ENCODE measurements at places on chromosomes 16 and 17.
A peak's percentile ranks its signal among the peaks of the same experiment; 100 is the strongest.

GRCh38 chr16:69520800-69521602, 44.8 kb upstream of the NFAT5 start:
- peak; percentile 33 for DNase-seq

DNA sequence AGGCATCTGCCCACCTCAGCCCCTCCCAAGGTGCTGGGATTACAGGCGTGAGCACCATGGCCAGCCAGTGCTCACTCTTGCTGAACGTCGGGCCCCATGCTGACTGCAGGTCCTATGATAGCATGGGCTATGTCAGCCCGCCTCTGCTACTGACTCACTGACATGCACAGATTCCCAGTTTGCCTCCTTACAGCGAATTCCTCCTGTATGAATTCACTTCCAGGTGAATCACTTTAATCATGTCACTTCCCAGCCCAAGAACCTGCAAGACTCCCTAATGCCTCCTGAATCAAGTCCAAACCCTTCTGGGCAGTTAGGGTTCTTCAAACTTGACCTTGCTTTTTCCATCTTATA, 16.1 kb upstream of the UBTF start:
- no peak for DNase-seq

DNA sequence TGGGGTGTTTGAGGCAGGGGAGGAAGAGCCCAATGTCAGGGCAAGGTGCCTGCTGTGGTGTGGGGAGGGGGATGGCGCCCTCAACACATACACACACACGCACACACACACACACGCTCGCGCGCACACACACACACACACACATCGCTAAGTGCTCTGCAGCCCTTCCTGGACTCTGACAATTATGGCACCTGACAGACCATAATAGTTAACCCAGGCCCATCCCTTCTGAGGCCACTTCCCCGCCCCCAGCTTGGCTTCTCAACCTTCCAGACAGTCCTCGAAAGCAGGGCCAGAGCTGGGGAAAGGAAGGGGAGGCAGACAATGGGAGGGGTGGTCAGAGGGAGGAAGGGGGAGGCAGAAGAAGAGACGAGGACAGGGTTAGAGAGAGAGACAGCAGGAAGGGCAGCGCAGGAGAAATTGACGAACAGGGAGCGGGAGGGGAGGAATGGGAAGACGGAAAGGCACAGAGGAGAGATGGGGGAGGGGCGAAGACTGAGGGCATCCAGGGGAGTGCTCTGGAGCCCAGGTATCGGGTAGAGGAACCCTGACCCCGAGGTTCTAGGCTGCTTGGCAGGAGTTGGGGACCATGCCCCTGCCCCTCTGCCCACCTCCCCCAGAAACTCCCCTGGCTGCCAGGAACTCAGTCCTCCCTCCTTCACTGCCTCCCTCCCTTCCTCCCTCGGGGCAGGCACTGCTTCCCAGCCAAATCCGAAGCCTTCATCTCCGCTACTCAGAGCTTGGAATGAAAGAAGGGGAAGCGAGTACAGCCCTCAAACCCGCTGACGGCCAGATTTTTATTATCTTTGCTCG, 4.0 kb downstream of the SRCIN1 start:
- DNase-seq: no peak

GRCh38 chr16:79600638-79601091, at the start of gene MAF:
MAF (minus strand) TSS chr16:79600737; CDS start chr16:79599902, 835 bp downstream.
- DNase-seq: peak; percentile 78

DNA sequence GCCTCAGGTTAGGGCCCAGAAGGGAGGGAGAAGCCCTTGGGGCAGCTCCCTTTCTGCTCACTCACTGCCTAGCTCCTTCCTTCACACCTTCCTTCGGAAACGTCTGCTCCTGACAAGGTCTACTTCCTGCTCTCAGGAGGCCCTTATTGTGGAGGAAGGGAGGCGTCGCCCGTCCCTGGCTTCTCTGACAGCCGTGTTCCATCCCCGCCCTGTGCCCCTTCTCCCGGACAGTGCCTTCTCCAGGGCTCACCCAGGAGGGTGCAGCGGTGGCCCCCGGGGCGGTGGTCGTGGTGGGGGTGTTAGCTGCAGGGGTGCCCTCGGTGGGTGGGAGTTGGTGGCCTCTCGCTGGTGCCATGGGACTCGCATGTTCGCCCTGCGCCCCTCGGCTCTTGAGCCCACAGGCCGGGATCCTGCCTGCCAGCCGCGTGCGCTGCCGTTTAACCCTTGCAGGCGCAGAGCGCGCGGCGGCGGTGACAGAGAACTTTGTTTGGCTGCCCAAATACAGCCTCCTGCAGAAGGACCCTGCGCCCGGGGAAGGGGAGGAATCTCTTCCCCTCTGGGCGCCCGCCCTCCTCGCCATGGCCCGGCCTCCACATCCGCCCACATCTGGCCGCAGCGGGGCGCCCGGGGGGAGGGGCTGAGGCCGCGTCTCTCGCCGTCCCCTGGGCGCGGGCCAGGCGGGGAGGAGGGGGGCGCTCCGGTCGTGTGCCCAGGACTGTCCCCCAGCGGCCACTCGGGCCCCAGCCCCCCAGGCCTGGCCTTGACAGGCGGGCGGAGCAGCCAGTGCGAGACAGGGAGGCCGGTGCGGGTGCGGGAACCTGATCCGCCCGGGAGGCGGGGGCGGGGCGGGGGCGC, 231.9 kb downstream of the SEC14L1 start:
- DNase-seq: peak; percentile 60

GRCh38 chr17:58310511-58311428, 17.8 kb downstream of the TSPOAP1 start:
- no peak for DNase-seq

DNA sequence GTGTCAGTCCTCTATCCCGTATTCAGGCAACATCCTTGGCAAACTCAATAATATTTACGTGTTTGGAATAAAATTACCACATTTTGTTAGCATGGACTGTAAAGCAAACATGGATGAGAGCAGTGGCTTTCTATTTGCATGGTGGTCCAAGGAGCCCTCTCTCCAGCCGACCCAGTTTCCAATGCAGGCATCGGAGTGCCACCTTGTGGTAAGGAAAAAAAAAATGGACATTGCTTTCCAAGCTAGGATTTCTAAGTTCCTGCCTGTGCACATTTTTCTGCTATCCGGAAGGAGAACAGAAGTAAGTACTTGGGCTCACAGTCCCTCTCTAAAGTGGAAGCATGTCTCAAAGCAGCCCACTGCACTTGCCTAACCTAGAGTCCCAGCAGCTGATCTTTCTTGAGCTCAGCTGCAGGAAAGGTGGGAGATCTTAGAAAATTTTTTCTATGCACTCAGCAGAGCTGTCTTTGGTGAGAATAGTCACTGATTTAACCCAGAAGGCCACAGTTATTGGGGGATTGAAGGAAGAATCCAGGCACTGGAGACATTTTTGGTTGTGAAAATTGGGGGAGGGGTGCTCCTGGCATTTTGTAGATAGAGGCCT, 46.0 kb upstream of the ERCC4 start:
- no peak for DNase-seq

DNA sequence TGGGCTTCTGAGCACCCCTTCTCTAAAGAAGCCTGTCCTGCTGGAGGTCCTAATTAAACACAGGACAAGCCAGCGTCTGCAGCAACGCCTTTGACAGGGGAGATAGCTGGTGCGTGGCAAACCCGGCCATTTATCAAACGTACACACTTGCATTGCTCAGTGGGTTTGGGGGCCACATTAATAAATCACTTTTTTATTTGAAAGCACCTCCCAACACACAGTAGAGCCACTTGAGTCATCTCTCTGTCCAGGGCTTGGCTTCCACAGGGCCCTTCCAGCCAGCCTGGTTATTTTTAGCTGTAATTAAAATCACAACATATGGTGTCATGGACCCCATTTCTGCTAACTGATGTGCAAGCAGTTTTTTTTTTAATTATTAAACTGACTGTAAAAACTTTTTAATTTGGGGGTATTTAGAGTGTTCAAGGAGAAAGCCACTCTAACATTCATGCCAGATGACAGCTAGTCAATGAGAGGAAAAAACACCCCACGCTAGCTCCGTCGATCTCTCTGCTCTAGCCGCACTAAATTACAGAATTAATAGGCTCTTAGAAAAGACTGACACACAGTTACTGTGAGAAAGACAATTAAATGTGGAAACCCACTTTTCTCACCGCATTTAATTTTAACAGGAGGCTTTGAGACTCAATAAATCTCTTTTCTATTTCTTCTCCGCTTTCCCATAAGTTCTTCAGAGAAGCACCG, 201.0 kb upstream of the WSCD1 start:
- no peak for DNase-seq

GRCh38 chr17:41049110-41049509, 2.0 kb upstream of the KRTAP2-1 start:
- no peak for DNase-seq

GRCh38 chr17:59669411-59669810, 37.8 kb downstream of the PTRH2 start:
- no peak for DNase-seq

DNA sequence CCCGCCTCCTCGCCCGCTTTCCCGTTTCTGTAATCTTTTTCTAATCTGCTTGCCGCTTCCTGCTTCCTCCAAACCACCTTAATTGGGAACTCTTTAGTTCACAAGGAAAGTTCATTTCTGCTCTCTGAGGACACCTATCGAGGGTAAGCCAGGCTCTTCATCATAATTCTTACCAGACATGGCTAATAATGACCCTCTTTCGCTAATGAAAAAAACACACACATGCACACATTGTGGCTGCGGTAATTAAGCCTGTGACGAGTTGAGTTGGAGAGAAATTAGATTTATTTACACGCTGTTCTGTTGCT, 100.6 kb downstream of the ZNF423 start:
- DNase-seq: no peak

DNA sequence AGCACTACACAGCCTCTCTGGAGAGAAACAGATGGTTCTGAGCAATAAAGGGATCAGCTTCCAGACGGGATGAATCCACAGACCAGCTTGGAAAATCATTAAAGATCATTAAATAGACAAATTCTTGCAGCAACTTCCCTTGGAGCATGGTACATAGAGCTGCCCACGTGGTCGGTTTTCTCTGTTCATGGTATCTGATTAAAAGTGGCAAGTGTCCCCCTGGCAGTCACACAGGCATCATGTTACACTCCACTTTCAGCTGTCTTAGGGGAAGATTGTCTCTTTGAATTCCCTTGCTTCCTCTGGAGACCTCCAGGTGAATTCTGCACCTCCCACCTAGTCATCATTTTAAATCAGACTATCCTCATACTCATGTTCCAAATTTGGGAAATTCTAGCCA, 92.2 kb upstream of the CACNG3 start:
- DNase-seq: no peak

DNA sequence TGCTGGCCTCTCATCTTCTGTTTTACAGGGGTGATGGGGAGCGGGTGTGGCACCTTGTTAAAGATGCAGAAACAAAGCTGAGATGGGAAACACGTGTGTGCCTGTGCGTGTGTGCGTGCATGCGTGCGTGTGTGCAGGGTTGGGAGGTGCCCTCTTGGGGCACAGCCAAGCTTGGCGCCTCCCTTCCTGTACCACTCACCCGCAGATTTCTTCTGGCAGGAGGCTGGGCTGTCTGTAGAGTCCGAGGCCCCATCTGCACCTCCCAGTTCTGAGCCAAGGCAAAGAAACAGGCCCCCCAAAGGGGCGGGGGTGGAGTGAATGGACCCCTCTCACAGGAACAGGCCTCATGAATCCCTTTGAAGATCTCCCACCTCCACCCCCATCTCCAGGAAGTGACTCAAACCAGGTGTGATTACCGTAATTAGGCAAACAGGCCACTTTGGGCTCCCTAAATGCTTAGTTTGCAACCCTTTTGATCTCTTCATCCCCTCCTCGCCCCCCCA, 20.9 kb downstream of the TNS4 start:
- DNase-seq: peak; percentile 82

DNA sequence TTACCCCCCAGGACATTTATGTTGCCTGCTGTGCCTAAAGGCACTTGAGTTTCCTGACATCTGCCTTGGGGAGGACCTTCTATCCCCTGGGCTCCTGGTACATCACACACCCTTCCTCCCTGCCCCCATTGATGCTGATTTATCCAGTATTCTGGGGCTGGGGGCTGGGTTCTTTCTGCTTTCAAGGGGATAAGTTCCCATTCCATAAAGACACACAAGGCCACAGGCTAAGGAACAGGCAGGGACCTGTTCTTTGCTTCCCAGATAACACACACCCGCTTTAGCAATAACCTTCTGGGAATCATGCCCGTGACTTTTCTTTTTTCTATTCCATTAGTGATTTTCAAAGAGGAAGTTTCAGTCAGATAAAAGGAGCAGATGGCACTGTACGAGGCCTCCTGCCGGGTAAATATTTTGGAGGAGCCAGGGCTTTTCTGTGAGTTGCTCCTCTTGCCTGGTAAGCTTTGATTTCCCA, 30.6 kb downstream of the CHD9 start:
- no peak for DNase-seq

- DNase-seq: no peak
These were observed 73.8 kb upstream of the HNF1B start for GRCh38 chr17:37818689-37819088.
